ENCODE measurements at places on chromosomes 11 and 22.

DNA sequence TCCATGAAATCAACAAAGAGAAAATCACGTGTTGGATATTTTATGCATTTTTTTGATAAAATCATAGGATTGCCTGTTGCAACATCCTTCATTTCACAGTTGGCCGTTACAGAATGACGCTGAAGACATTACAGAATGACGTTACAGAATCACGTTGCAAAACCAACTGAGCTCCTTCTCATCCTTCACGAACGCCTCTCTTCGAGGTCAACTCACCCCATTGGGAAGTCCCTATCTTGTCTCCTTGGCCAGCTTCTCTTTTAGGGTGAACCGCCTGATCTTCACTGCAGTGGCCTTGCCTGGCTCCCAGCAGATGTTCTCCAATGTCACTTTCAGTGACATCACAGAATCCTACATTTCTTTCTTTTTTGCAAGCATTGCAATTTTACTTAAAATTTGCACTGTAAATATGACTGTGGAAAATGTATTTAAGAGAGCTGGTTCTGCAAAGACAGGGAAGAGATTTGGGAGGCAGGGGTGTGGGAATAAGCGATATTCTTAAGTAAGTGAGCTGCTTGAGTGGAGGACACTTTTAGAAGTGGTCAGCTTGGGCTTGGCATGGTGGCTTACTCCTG is 5.1 kb downstream of the KRTAP5-7 start:
- DNase-seq = no peak

DNA sequence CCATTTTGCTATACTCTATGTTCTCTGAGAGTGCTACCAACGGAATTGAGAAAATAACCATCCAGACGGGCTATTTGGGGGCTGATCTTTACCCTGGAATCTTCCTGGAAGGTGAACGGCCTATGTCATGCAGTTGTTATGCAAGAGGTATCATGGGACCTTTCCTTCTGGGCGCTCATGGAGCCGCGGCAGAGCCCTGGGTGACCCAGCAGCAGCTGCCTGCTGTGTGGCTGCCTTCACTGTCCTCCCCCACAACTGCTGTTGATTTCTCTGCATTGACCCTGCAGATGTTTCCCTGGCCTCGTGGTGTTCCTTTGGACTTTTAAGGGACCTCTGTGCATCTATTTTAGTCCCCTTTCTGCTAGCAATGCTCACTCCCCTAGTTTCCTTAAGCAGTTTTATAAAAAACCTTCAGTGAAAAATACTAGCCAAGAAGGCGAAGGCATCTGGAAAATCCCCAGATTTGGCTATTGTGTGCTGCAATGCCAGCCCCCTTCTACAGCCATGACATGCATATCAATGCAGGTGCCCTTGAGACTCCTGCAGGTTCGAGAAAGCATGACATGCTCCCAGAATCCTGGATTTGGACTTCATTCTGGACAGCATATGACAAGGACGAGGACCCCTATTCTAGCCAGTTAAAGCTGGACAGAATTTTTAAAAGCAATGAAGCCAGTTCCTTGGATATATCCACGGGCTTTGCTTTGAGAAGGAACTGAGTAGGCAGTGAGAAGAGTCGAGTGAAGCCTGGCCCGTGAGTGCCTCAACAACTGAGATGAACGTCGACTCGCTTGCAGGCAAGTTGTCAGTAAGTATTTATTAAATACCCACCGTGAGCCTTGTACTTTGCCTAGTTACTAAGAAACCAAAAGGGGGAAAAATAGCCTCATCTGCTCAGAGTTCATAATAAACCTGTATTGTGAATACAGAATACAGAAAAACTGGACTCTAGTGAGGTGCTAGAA is at the start of gene SLC25A18:
Gene SLC25A18, plus strand, starts transcription at position 593 of the 965 bp plus-strand sequence. CDS start 16,447 bp downstream, outside the sequence.
- DNase-seq = no peak

GRCh38 chr11:116927163-116927974 is 89.9 kb upstream of the APOA1 start:
- peak; percentile 33 for DNase-seq

DNA sequence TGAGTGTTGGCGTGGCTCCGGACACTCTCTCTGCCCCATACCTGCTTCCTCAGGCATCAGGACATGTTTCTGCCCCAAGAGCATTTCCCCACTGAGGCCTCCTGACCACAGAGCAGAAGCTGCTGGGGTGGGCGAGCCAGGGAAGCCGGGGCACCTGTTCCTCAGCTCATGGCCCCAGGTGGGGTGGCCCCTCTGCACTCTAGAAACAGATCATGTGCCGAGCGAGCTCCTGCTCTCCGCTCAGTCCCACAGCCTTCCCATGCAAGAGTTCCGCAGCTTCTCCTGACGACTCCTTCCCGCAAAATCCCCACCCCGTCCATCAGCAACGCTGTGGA is 22.4 kb upstream of the PANX2 start:
- DNase-seq = no peak

GRCh38 chr11:37896016-37896415 is 1298.0 kb upstream of the RAG2 start:
- DNase-seq = no peak

DNA sequence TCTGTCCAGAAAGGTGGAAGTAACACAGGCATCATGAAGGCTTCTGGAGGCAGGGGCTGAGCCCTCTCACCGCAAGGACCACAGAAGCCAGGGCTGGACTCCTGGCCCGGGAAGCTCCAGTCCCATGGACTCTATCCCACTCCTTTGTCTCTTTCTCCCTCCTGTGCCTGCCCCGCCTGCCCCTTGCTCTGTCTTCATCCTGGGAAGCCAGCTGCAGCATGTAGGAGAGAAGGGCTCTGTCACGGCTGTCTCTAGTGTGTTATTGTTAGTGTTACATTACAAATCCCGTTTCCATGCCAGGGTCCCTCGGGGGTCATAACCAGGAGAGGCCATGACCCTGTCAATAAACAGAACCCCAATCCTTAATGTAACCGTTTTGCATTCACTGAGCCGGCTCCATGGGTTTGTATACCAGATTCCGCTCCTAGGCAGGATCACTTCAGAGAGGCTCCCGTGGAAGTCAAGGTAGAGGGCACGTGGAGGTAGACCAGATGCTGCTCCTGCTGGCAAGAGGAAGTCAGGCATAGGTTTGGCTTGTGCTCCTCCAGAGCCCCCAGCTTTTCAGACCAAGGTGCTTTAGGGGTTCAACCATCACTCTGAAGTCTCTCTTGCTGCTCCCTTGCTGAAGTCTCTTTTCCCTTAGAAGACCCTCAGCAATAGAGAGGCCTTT is 293.2 kb downstream of the ETS1 start:
- DNase-seq = no peak

Data from stimulated activated CD4-positive, alpha-beta T cell treated with anti-CD3 and anti-CD28 coated beads, Interleukin-4, amount 100 ng/mL, for 4 hours (primary cell).